Left lung (tissue), 14 donors: ENCODE measurements at places on chromosomes 2 and 18. TPM values are rescaled to one million over a fixed set of nuclear protein-coding genes. Genes with fewer than 3 reads are reported as not detected.

Gene TMEM37
- 29.7 TPM for polyA plus RNA-seq

Gene TSN
- polyA plus RNA-seq: 86.7 TPM

Gene POLR1B
- polyA plus RNA-seq: 25.1 TPM

Gene FAM228A
- polyA plus RNA-seq: 1.1 TPM

GRCh38 chr18:62081761-62082294 is 105.0 kb downstream of the PIGN start:
- DNase-seq: no peak

DNA sequence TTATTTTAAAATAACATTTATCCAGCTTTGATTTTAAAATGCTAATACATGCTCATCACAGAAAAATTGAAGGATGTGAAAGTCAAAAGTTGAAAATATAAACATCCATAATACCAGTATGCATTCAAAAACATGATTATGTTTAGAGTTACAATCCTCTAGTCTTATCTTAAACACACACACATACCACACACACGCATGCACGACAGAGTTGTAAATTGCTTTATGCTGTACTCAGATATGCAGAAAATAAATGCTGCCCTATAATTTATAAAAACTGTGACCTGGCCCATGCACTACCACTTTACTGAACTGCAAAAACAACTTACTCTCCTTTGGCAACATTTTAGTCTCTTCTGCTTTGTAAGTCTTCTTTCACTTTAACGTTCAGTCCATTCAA is 793.0 kb upstream of the FANCL start:
- no peak for DNase-seq

DNA sequence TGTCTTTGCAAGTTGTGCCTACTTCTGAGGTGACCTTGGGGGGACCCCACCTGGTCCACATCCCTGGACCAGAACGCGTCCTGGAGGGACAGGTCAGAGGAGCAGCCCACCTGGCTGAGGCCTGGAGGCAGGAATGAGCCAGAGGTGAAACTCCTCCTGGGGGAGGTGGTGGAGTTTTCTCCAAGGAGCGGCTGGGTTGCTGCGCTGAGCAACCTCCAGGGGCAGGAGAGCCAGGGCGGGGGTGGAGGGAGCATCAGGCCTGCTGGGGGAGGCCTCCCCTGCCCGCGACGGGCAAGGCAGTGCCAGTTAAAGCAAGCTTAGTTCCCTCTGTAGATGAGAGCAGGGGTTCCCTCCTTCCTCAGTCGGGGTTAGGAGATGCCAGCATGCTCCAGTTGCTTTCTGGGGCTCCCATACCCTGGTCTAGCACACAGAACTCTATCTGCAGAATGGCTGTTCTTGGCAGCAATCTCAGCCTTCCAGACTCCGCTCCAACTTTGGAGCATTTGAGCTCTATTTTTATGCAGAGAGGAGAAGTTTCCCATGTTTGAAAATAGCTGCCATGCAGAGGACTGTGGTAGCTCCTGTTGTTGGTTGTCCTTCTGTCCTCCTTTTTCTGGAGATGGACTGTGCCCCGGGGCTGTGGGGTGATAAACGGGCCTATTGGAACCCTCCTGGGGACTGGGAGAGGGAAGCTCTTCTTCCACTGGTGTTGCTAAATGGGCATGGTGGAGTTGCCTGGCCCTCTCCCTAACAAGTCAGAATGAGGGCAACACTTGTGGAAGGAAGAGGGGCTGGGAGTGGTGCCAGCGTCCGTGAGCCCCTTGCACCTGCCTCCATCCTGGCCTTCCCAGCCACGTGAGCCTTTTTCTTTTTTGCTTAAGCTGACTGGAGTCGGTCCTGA is 39.1 kb downstream of the B3GNT2 start:
- no peak for DNase-seq
